Cardiac muscle cell (in vitro differentiated cells and primary cell): ENCODE measurements at places on chromosomes 3 and 15. TPM values are rescaled to one million over a fixed set of nuclear protein-coding genes. Genes with fewer than 3 reads are reported as not detected.

- H3K4me3 ChIP-seq, result no peak overlapping the region
- no peaks in the 10 kb centered on the region for H3K4me1 ChIP-seq
- no peak overlapping the region for H3K27ac ChIP-seq
- DNase-seq, result no peak
Observed at GRCh38 chr15:29410338-29410737, 140.7 kb upstream of the NSMCE3 start.

Gene STRIT1
- total RNA-seq, result not detected in 2 replicates

DNA sequence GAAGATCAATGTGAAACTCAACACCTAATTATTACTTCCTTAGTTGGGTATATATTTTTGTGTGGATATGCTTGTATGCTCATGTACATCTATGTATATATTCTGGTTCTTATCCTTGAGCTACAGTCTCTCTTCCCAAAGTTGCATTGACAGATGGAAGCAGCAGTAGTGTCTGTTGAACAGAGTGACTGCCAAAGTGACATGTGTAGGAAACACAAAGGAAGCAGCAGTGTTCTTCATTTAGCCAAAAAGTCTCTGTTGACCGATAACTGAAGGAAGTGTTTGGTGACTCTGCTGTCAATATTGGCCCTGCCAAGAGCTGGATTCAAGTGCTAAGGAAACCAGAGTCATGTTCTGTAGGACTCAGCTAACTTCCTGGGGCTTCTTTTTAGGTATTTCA, 123.8 kb downstream of the C3orf70 start:
- H3K27me3 ChIP-seq, result no peaks in the 10 kb centered on the region
- no peak overlapping the region for H3K27ac ChIP-seq
- H3K4me3 ChIP-seq, result no peak overlapping the region

DNA sequence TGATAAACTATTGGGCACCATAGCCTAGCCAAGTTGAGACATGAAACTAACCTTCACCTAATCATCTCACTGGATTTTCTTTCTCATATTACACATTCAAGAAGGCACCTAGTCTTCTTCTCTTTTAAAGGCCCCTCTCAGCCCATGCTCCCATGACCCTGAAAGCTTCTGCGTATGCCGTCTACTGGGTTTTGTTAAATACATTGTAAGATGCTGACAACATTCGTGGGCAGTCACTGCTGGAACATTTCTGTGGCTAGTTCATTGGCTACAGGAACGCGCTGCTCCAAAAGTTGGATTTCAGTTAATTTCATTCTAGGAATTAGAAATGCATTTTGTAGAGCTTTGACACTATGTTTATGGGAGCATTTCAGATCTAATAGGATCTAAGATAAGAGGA, 52.3 kb upstream of the CHD2 start:
- no peaks in the 10 kb centered on the region for H3K27me3 ChIP-seq
- H3K27ac ChIP-seq, result no peak overlapping the region
- H3K36me3 ChIP-seq, result no peaks in the 10 kb centered on the region
- no peaks in the 10 kb centered on the region for H3K4me1 ChIP-seq
- H3K4me3 ChIP-seq, result no peak overlapping the region

Gene ISLR2
- total RNA-seq, result 0.14 TPM in 1 of 2 replicates, not detected in the other

GRCh38 chr15:79311901-79312553, 1.1 kb downstream of the TMED3 start:
- H3K4me3 ChIP-seq, result peak overlapping the region; percentile 44
- H3K4me1 ChIP-seq, result no peaks in the 10 kb centered on the region
- DNase-seq, result no peak
- peaks cover 34% of the 10 kb centered on the region for H3K27me3 ChIP-seq
- no peak overlapping the region for H3K27ac ChIP-seq
- H3K36me3 ChIP-seq, result peaks cover 19% of the 10 kb centered on the region

- peaks cover 55% of the 10 kb centered on the region for H3K27me3 ChIP-seq
- no peak for DNase-seq
- H3K36me3 ChIP-seq, result no peaks in the 10 kb centered on the region
- peaks cover 14% of the 10 kb centered on the region for H3K4me1 ChIP-seq
Observed at GRCh38 chr15:53658827-53659555, 100.5 kb downstream of the WDR72 start.

DNA sequence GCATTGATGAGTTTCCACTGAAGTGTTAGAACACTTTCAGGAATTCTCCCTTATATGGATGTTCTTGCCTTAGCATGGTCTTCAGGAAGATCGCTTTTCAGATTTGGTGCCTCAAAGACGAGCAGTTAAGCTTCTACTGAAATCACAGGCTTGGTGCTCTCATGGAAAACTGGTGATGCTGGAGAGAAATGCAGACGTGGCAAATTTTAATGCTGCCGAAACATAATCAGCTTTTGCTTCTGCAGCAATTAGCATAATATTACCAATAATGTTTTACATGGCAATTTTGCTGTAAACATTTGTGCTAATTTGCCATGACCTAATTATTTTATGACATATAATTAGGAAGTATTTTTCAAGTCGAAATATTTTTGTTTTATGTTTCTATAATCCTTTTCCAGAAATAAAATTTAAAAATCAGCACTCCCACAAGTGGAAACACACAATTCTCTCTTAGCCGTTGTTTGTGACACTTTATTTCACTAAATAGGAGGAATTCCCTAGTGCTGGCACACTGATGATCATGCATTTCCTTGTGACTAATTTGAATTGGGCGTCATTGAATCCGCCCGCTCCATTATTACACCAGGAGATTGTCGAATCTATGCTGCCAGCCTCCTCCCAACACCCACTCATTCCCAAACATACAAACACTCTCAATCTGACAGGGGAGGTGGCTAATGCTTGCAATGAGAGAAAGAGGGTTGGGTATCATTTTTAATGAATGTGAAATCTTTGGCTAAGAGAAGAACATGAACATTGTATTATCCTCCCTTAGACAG, 506.8 kb upstream of the PPP2R3A start:
- no peak overlapping the region for H3K27ac ChIP-seq
- no peak overlapping the region for H3K4me3 ChIP-seq
- H3K4me1 ChIP-seq, result no peaks in the 10 kb centered on the region
- H3K27me3 ChIP-seq, result peaks cover 11% of the 10 kb centered on the region

Gene CYP1A1
- 0.28 and 0.45 TPM in 2 replicates for total RNA-seq

Gene CFAP20DC
- total RNA-seq, result 0.53 and 1.3 TPM in 2 replicates

Gene P3H2
- 45.3 and 56.7 TPM in 2 replicates for total RNA-seq

Gene GATM
- total RNA-seq, result 50.0 and 76.5 TPM in 2 replicates

Gene CPEB1
- 1.2 and 1.9 TPM in 2 replicates for total RNA-seq

- H3K4me1 ChIP-seq, result no peaks in the 10 kb centered on the region
- H3K27ac ChIP-seq, result no peak overlapping the region
- no peaks in the 10 kb centered on the region for H3K27me3 ChIP-seq
- no peak overlapping the region for H3K4me3 ChIP-seq
- no peak for DNase-seq
Observed at GRCh38 chr15:81633889-81634288, 259.9 kb upstream of the TMC3 start.

- no peaks in the 10 kb centered on the region for H3K27me3 ChIP-seq
- no peaks in the 10 kb centered on the region for H3K4me1 ChIP-seq
- no peak for DNase-seq
- no peak overlapping the region for H3K27ac ChIP-seq
- H3K4me3 ChIP-seq, result no peak overlapping the region
Observed at GRCh38 chr3:4069796-4070195, 233.4 kb upstream of the SETMAR start.

Gene MEIS2
- total RNA-seq, result 326 and 432 TPM in 2 replicates

DNA sequence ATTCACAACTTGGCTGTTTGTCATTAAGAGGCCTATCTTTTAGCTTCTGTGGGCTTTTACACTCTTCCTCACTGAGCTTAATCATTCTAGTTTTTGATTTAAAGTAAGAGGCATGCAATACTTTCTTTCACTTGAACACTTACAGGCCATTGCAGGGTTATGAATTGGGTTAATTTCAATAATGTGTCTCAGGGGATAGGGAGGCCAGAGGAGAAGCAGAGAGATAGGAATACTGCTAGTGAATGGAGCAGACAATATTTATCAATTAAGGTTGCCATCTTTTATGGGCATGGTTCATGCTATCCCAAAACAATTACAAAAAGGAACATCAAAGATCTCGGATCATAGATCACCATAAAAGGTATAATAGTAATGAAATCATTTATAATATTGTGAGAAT, 189.8 kb downstream of the EPHA3 start:
- H3K4me1 ChIP-seq, result no peaks in the 10 kb centered on the region
- DNase-seq, result no peak
- H3K36me3 ChIP-seq, result no peaks in the 10 kb centered on the region
- no peak overlapping the region for H3K4me3 ChIP-seq
- no peaks in the 10 kb centered on the region for H3K27me3 ChIP-seq

Gene ENTPD3
- 0.42 and 0.66 TPM in 2 replicates for total RNA-seq

Gene AQR
- 16.0 and 20.6 TPM in 2 replicates for total RNA-seq

GRCh38 chr3:112965656-112966055, 9.2 kb downstream of the CD200R1 start:
- no peaks in the 10 kb centered on the region for H3K4me1 ChIP-seq
- H3K27ac ChIP-seq, result no peak overlapping the region
